ENCODE measurements at places on chromosomes 6 and 20.

GRCh38 chr20:2825761-2826160 is 9.6 kb downstream of the TMEM239 start:
- DNase-seq, result no peak

DNA sequence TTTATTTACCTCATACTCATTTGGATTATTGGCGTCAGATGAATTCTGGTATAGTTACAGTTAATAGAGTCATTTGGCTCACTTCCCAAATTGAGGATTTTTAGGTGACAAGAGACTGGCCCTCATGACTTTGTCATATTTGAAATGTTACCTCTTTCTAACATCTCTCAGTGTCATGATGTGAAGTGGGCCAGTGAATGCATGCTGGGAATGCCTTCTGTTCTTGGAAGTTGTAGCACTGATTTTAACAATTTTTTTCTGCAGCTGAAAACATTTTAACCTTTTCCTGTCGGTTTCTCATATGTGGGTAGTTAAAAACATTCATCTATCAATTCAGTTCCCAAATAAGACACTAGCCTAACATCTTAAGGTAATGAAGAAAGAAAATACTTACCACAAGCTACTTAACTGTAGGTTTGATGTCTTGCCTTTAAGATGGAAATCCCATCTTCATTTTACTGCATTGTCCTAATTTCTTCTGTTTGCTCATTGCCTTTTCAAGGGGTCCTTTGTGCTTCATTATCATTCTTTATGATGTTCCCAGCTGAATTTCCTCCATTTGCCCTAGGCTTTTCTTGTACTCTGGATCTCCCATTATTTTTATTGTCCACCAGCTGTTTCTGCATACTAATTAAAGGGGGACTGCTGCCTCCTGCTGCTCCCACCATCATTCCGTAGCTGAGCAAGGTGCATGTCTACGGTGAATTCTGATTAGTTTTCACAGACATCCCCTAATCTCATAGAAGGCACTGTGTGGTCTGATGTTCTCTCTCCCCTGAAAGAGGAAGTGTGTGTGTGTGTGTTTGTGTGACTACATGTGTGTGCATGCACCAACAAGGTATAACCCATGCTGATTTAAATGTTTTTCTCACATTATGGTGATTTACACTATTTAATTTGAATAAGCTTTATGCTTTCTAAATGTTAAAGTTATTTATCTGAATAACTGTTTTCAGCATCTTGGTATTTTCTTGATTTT is 109.5 kb downstream of the B3GAT2 start:
- DNase-seq, result no peak

DNA sequence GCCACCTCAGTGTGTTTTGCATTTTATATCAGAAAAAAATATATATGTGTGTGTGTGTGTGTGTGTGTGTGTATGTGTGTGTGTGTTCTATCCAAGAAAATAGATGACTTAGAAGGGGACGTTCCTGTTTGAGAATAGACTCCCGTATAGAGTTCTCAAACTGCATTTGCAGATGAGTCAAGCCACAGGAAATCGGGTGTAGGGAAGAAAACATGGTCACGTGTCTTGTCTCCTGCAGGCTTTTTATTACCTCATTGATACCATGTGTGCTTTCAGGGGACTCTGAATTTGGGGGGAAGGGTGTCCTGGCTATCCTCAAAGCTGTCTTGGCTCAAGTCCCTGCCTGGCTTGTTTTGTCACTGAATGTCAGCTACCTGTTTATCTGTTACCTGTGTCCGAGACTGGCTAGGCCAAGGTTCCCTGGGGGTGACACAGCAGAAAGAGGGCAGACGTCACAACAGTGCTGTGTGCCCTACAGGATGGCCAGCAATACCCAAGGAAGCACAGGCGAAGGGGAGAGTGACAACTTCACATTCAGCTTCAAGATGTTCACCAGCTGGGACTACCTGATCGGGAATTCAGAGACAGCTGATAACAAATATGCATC is 55.7 kb upstream of the NOP56 start:
- no peak for DNase-seq

DNA sequence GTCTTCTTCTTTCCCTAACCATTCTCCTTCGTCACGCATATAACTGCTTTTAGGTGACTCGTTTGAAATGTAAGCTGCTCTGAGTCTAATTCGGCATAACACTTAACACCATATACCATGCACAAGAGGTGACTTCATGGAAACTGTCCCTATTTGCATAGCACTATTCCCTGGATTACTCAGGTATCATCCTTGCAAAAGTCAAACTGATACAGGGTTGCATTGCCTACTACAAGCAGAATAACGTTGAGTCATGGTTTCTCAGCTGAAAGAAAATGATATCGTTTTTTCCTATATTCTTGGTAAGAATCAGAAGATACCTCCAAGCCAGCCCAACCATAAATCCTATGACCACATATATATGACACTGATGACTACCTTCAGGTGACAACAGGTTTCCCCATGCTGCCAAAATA is 227.5 kb downstream of the ATXN1 start:
- DNase-seq, result no peak

- DNase-seq, result no peak
These were observed 39.7 kb upstream of the ATXN1 start for GRCh38 chr6:16800942-16801341.

DNA sequence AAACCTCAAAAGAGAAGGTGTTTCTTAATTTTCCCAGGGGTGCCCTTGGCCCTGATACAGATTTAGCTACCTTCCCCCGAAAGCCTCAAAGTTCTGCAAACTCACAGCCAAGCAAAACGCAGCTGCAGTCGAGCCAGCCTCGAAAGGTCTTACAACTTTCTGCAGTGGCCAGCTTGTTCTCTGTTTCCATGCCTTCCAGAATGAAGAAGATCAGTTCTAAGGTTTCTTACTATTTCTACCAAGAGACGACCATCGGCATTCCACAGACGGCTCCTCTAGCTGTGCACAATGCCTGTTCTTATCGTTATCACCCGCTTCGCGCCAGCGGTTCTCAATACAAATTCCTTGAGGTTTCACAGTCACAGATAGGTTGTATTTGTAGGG is 28.5 kb upstream of the CCR6 start:
- no peak for DNase-seq

DNA sequence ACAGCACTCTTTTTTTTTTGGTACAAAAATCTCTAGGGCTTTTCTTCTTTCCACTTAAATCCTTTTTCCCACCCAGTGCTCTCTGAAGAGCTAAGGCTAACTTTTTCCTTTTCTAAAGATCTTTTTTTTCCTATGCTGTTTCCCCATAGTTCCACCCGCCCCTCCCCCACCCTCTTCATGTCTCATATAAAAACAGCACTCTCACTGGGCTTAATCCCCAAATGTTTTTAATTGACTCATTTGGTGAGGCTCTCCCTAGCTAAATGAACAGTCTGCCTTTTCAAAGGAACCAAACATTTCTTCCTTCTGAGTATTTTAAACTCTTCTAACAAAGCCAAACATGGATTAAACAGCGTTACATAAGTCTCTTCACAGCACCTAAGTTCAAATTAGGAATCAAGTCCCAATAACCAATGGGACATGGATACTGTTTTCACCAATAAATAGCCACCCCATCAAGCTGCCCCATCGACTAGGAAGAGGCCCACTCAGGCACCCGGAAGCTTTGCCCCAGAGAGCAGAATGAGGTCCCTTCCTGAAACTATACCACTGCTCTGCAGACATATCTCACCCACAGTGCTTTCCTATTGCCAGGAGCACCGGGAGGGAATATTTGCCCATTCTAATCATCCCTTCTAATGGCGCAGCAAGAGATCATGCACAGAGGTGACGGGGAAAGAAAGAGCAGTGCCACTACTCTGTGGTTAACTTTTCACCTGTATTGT is 63.7 kb downstream of the ATXN1 start:
- DNase-seq, result no peak

Measured in HEK293T (cell line).